ENCODE measurements at places on chromosomes 12 and 14. TPM values are rescaled to one million over a fixed set of nuclear protein-coding genes. Genes with fewer than 3 reads are reported as not detected.

- H3K4me1 ChIP-seq = no peaks in the 10 kb centered on the region
- no peak overlapping the region for H3K4me3 ChIP-seq
- no peak for DNase-seq
- no peak overlapping the region for H3K27ac ChIP-seq
These were observed 148.8 kb downstream of the CEP128 start for GRCh38 chr14:80792771-80793170.

DNA sequence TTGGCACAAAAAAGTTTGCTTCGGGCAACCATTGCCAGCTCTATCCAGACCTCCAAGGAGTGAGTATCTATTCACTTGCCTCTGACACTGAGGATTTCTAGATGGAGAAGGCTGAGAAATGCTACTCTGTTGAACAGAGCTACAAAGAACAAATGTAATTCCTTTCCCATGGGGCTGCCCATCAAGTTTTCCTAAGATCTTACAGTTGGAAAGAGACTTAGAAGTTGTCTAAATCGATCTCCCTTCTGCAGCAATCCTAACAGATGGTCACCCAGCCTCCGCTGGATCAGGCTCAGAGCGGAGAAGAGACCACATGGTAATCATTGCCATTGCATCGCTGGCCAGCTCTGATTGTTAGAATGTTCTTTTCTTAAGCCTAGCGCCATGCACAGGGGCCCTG is 110.1 kb upstream of the BCL2L14 start:
- no peaks in the 10 kb centered on the region for H3K27me3 ChIP-seq
- H3K4me1 ChIP-seq = no peaks in the 10 kb centered on the region
- H3K27ac ChIP-seq = no peak overlapping the region
- H3K4me3 ChIP-seq = no peak overlapping the region

NOVA1 gene
- total RNA-seq = 38.7 TPM

DNA sequence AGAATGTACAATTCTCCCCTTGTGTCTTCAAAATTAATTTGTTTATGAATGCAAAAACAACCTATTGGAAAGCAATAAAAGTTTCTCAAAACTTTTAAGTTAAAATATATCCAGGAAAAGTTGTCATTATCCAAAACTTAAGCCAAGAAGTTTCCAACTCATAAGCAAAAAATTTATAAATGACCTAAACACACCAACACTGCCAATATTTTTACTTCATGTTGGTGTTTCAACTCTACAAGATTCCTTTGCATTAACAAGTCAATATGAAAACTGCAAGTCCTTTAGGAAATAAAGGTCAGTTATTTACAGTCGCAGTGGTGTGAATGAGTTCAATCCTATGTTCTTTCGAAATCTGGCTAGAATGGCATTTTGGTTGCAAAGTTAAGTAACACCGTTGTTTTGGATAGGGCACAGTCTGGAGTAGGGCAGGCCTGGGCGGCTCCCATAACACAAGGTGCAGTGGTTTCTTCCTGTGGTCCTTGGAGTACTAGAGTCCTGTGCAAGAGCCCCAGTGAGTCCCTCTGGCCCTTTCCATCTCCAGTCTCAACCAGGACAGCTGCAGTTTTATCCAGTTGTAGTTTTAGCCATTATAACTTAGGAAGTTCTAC is 151.4 kb downstream of the MED13L start:
- no peak overlapping the region for H3K4me3 ChIP-seq
- no peak for DNase-seq
- H3K36me3 ChIP-seq = no peaks in the 10 kb centered on the region

DNA sequence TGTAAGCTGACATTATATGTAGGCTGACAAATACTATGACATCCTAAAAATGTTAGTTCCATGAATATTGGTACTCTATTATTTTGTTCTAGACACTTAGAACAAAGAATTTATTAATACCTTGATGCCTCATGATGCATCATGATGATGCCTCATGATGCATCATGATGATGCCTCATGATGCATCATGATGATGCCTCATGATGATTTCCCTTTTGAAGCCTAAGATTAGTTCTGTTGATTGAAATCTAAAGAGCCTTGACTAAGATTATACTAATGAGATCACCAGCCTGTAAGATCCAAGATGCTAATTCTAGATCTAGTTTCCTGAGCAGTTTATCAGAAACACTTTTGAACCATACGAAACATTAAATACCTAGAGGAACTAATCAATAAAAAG is 4.6 kb upstream of the CEP128 start:
- no peak overlapping the region for H3K4me3 ChIP-seq
- DNase-seq = no peak
- H3K27ac ChIP-seq = no peak overlapping the region
- H3K36me3 ChIP-seq = no peaks in the 10 kb centered on the region

DNA sequence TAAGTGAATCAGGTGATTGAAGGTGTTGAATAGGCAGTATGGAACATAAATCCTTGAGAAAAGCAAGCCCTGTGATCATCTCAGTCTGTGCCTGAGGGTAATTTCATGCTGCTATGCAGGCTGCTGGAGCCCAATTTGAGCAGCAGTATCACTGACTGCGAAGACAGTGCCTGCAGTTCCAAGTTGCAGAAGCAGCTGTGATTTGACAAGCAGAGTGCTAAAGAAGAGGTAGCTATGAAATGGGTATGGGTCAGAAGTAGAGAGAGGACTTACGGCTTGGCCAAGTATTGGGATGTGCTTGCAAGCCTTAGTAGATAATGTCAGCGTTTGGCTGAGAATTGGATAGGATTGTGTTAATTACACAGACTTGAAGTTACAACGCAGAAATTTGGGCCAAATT is 22.5 kb downstream of the PIK3C2G start:
- no peak for DNase-seq
- no peaks in the 10 kb centered on the region for H3K36me3 ChIP-seq
- no peaks in the 10 kb centered on the region for H3K4me1 ChIP-seq
- no peak overlapping the region for H3K4me3 ChIP-seq
- H3K27ac ChIP-seq = no peak overlapping the region
- no peaks in the 10 kb centered on the region for H3K27me3 ChIP-seq

GRCh38 chr14:71320734-71321573 is 413.7 kb downstream of the PCNX1 start:
- peak overlapping the region; percentile 83 for H3K27ac ChIP-seq
- H3K4me1 ChIP-seq = no peaks in the 10 kb centered on the region
- DNase-seq = peak; percentile 79
- H3K36me3 ChIP-seq = no peaks in the 10 kb centered on the region

DNA sequence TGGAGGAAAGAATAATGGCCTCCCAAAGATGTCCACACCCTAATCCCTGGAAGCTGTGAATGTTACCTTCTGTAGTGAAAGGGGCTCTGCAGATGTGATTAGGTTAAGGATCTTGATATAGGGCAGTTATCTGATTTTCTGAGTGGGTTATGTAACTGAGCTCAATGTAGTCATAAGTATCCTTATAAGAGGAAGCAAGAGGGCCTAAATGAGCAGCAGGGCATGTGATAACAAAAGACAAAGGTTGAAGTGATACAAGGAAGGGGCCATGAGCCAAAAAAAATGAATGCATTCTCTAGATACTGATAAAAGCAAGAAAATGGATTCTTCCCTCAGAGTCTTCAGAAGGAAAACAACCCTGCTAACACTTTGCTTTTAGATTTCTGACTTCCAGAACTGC is 78.8 kb downstream of the OSBPL8 start:
- no peaks in the 10 kb centered on the region for H3K4me1 ChIP-seq
- H3K27me3 ChIP-seq = no peaks in the 10 kb centered on the region
- H3K27ac ChIP-seq = no peak overlapping the region
- H3K36me3 ChIP-seq = no peaks in the 10 kb centered on the region

- no peaks in the 10 kb centered on the region for H3K4me1 ChIP-seq
- peak; percentile 90 for DNase-seq
- no peaks in the 10 kb centered on the region for H3K36me3 ChIP-seq
- H3K4me3 ChIP-seq = peak within 1 kb of the TSS; percentile 99
- H3K27ac ChIP-seq = peak within 1 kb of the TSS; percentile 83
These were observed at the start of gene ATXN2 for GRCh38 chr12:111598637-111599452. ATXN2 (minus strand) TSS chr12:111599315; CDS start chr12:111599034, 281 bp downstream.

Measured in aorta (tissue), 5 donors.